HS-5 (cell line): ENCODE measurements at places on chromosomes 6 and 20.

GRCh38 chr20:62609811-62610757, 32.2 kb upstream of the SLCO4A1 start:
- no peak for DNase-seq

GRCh38 chr20:15047601-15048000, 710.2 kb upstream of the FLRT3 start:
- DNase-seq = no peak

DNA sequence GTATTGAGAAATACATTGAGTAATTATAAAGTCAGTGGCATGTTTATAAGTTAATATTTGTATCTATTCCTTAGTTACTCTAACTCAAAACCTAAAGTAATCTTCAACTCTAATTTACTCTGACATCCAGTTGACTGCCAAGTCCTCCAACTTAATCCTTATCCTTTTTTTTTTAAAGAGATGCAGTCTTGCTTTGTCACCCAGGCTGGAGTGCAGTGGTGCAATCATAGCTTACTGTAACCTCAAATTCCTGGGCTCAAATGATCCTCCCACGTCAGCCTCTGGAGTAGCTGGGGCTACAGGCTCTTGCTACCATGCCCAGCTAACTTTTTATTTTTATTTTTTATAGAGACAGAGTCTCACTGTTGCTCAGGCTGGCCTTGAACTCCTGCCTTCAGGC, 24.4 kb downstream of the PTPN1 start:
- DNase-seq = peak; percentile 81

DNA sequence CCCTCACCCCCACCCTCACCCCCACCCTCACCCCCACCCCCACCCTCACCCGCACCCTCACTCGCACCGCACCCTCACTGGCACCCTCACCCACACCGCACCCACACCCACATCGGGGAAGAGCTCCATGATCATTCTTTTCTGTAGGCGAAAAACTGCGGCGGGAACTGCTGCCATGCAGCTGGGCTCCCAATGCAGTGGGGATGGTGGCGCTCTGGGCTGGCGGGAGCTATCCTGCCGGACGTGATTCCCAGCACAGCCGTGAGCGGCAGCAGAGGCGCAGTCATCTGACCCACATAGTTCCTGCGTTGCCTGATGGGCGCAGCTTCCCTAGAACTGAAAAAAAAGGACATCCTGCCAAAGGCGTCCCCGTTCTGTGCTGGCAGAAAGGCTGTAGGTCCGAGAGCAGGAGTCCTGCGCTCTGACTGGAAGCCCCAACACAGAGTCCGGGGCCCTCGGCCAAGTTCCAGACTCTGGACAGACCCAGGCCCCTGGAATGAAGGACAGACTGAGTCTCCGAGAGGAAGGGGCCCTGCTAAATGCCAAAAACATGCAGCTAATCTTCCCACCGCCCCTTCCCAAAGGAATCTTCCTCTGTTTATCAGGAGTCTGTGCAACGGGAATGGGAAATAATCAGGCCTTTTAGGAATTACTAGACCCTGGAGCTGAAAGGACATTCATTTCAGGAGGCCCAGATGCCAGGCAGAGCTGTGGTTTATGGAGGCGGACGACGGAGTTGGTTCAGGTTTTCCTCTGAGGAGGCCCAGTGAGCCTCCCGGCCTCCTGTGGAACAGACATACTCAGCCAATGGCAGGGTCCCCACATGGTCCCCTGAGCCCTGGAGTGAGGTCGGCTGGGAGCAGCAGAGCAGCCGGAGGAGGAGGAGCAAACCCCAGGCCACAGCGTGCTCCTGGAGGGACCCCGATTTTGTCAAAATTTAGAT, 14.1 kb upstream of the TCFL5 start:
- DNase-seq = no peak

- DNase-seq = peak; percentile 31
These were observed 74.8 kb downstream of the IMPG1 start for GRCh38 chr6:75997696-75998095.
